ENCODE measurements at places on chromosomes 3 and 15. TPM values are rescaled to one million over a fixed set of nuclear protein-coding genes. Genes with fewer than 3 reads are reported as not detected.

The TLR9 gene
- 0.50 TPM for total RNA-seq

The PLA2G4D gene
- not detected for total RNA-seq

The MINAR1 gene
- 0.45 TPM for total RNA-seq

The CLDN18 gene
- 0.31 TPM for total RNA-seq

The GALNT15 gene
- 29.4 TPM for total RNA-seq

The CHRNB4 gene
- not detected for total RNA-seq

The CLSTN2 gene
- 225 TPM for total RNA-seq

The CSTA gene
- 5.8 TPM for total RNA-seq

The ASB14 gene
- not detected for total RNA-seq

The CYP1A2 gene
- not detected for total RNA-seq

The POLR2H gene
- 55.5 TPM for total RNA-seq

The SMAD6 gene
- total RNA-seq = 20.3 TPM

The MCF2L2 gene
- total RNA-seq = 1.1 TPM

The KBTBD12 gene
- 0.20 TPM for total RNA-seq

DNA sequence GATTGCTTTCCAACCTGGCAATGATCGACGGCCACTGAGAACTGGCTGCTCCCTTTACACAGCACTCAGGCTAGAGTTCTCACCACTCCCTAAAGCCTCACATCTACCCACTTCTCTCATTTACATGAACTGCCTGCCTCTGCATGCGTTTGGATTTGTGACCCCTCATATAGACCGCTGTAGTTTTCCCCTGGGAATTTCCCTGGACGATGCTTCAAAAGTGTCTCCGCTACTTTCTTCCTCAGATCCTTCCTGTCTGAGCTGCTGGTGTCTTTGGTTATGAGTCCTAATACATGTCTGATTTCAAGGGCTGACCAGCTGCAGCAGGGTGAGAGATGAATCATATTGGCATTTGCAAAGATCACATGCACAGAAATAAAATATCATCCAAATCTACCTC, 116.7 kb upstream of the ETV5 start:
- no peak overlapping the region for H3K27ac ChIP-seq
- no peak for DNase-seq
- no peaks in the 10 kb centered on the region for H3K27me3 ChIP-seq
- no peaks in the 10 kb centered on the region for H3K36me3 ChIP-seq
- H3K4me3 ChIP-seq = no peak overlapping the region

- no peak overlapping the region for H3K4me3 ChIP-seq
- no peak for DNase-seq
- no peaks in the 10 kb centered on the region for H3K36me3 ChIP-seq
- no peaks in the 10 kb centered on the region for H3K27me3 ChIP-seq
- H3K4me1 ChIP-seq = no peaks in the 10 kb centered on the region
Observed at GRCh38 chr3:46209746-46210470, 1.8 kb upstream of the CCR1 start.

DNA sequence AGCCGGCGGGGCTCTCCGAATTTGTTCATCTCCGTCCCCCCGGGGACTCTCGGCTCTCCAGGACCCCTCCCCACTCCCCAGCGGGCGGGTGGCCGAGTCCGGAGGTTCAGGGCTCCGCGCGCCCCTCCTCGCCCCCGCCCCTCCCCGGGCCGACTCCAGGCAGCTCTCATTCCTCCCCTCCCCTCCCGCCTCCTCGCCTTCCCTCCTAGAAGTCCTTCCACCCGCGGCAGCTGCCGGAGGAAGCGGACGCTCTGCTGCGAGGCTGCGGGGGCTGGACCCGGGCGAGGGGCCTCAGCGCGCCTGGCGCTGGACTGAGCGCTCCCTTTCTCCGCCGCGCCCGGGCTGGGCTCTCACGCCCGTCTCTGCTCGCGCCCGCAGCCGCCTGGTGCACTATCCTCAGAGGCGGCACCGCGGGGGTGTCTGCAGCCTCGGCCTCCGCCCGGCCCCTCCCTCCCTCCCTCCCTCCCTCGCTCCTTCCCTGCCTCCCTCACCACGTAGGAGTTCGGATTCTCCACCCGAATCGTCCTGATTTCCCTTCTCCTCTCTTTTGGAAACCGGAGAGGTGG, at the start of gene ROBO2:
ROBO2 (plus strand) TSS at position 494 of the 566 bp plus-strand sequence. CDS start 687 bp downstream, outside the sequence.
- peak within 1 kb of the TSS; percentile 94 for H3K27ac ChIP-seq
- peak within 1 kb of the TSS; percentile 40 for H3K4me3 ChIP-seq
- no peaks in the 10 kb centered on the region for H3K27me3 ChIP-seq
- DNase-seq = peak; percentile 73
- no peaks in the 10 kb centered on the region for H3K36me3 ChIP-seq

- no peaks in the 10 kb centered on the region for H3K27me3 ChIP-seq
- DNase-seq = no peak
- H3K36me3 ChIP-seq = no peaks in the 10 kb centered on the region
- peaks cover 16% of the 10 kb centered on the region for H3K4me1 ChIP-seq
- H3K4me3 ChIP-seq = no peak overlapping the region
- no peak overlapping the region for H3K27ac ChIP-seq
Observed at GRCh38 chr15:64502551-64502950, 42.2 kb downstream of the ZNF609 start.

DNA sequence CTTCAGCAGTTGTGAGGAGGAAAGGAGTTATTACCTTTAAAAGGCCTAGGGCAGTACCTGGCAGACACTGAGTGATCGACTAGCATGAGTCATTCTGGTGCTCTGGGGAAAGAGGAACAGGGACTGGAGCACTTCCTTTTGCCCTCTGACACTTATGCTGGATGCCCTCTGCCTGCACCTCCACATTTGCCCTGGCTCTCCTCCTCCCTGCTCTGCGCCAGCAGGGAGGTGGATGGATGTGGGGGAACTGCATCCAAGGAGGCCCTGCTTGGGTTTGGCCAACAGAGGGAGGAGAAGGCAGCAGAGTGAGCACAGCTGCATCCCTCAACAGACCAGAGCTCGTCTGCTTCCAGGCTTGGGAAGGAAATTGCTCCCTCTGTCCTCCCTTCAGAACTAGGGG, 75.0 kb downstream of the SEMA5B start:
- no peaks in the 10 kb centered on the region for H3K27me3 ChIP-seq
- H3K4me1 ChIP-seq = peaks cover 1% of the 10 kb centered on the region
- no peak overlapping the region for H3K4me3 ChIP-seq
- no peak for DNase-seq

DNA sequence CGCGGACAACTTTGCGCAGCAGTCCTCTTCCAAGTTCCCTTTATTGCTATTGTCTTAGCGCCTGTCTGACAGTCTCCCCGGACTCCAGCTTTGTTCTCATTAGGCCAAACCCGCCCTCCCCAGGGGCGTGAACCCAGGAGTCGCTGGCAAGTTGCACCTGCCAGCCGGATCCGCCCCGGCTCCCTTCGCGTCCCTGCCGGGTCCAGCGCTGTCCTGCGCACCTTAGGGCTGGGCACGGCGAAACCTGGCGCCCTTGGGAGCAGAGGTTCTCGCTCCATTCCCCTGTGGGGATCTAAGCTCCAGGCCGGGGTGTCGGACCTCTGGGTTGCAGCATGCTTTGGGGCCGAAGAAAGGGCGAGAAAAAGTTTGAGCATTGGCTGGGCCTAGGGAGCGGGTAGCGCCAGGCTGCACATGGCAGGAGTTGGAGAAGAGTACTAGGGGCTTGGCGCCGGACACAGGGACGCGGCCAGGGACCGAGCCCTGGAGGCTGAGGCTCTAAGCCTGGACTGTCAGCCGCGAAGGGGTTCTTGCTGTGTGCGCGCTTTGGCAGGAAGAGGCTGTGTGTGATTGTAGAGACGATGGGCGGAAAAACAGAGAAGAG, 335.1 kb upstream of the THRB start:
- DNase-seq = no peak
- no peaks in the 10 kb centered on the region for H3K27me3 ChIP-seq
- H3K36me3 ChIP-seq = no peaks in the 10 kb centered on the region
- H3K4me3 ChIP-seq = peak overlapping the region; percentile 38
- peaks cover 2% of the 10 kb centered on the region for H3K4me1 ChIP-seq
- no peak overlapping the region for H3K27ac ChIP-seq

- DNase-seq = no peak
- H3K4me1 ChIP-seq = peaks cover 13% of the 10 kb centered on the region
- no peaks in the 10 kb centered on the region for H3K27me3 ChIP-seq
- no peak overlapping the region for H3K4me3 ChIP-seq
- no peak overlapping the region for H3K27ac ChIP-seq
Observed at GRCh38 chr3:113231391-113231790, 20.0 kb downstream of the BOC start.

- no peaks in the 10 kb centered on the region for H3K27me3 ChIP-seq
- H3K27ac ChIP-seq = no peak overlapping the region
- no peak overlapping the region for H3K4me3 ChIP-seq
- H3K4me1 ChIP-seq = peaks cover 4% of the 10 kb centered on the region
Observed at GRCh38 chr3:86973440-86973839, 17.5 kb downstream of the VGLL3 start.

- DNase-seq = no peak
- H3K27me3 ChIP-seq = no peaks in the 10 kb centered on the region
- H3K4me3 ChIP-seq = no peak overlapping the region
- H3K4me1 ChIP-seq = no peaks in the 10 kb centered on the region
Observed at GRCh38 chr3:23741036-23741706, 64.6 kb upstream of the UBE2E1 start.

- H3K27ac ChIP-seq = no peak overlapping the region
- DNase-seq = no peak
- no peaks in the 10 kb centered on the region for H3K36me3 ChIP-seq
Observed at GRCh38 chr3:27200721-27201489, 168.3 kb downstream of the NEK10 start.

DNA sequence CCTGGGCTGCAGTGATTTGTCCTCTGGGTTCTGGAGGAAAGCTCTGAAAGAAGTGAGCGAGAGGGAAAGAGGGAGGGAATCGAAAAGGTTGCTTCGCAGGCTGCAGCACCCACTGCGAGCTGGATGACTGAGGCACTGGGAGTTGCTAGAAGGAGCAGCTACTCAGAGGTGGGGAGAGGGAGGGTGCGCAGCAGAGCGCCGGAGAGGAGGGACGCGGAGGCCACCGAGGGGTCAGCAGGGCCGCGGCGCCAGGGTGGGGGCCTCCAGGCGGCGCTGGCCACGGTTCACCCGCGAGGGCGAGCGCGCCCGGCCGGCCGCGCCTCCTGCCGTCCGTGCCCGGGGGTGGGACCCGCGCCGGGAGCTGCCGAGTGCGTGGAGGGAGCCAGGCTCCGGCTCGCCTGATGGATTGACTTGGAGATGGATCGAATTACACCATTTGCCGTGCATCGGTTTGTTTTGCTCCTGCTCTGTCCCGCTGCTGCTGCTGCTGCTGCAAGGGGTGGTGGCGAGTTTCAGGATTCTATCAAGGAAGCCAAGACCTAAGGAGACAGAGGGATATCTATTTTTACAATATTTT, at the start of gene SEMA6D:
SEMA6D (plus strand) TSS at position 470 of the 577 bp plus-strand sequence. CDS start 42,294 bp downstream, outside the sequence.
- peak within 1 kb of the TSS; percentile 95 for H3K27ac ChIP-seq
- peak; percentile 77 for DNase-seq
- peak within 1 kb of the TSS; percentile 69 for H3K4me3 ChIP-seq

- no peaks in the 10 kb centered on the region for H3K36me3 ChIP-seq
- no peak overlapping the region for H3K27ac ChIP-seq
- DNase-seq = no peak
- H3K4me1 ChIP-seq = no peaks in the 10 kb centered on the region
Observed at GRCh38 chr3:135248213-135248612, 453.2 kb downstream of the EPHB1 start.

GRCh38 chr3:178532476-178532875, 3.8 kb upstream of the KCNMB2 start:
- H3K4me1 ChIP-seq = peaks cover 2% of the 10 kb centered on the region

- peak; percentile 39 for DNase-seq
- H3K4me1 ChIP-seq = peaks cover 22% of the 10 kb centered on the region
Observed at GRCh38 chr3:125043599-125044151, 12.1 kb downstream of the HEG1 start.

GRCh38 chr15:77830051-77830468, 197.3 kb upstream of the LINGO1 start:
- H3K4me1 ChIP-seq = no peaks in the 10 kb centered on the region
- no peaks in the 10 kb centered on the region for H3K27me3 ChIP-seq
- no peaks in the 10 kb centered on the region for H3K36me3 ChIP-seq
- no peak overlapping the region for H3K27ac ChIP-seq
- no peak overlapping the region for H3K4me3 ChIP-seq

DNA sequence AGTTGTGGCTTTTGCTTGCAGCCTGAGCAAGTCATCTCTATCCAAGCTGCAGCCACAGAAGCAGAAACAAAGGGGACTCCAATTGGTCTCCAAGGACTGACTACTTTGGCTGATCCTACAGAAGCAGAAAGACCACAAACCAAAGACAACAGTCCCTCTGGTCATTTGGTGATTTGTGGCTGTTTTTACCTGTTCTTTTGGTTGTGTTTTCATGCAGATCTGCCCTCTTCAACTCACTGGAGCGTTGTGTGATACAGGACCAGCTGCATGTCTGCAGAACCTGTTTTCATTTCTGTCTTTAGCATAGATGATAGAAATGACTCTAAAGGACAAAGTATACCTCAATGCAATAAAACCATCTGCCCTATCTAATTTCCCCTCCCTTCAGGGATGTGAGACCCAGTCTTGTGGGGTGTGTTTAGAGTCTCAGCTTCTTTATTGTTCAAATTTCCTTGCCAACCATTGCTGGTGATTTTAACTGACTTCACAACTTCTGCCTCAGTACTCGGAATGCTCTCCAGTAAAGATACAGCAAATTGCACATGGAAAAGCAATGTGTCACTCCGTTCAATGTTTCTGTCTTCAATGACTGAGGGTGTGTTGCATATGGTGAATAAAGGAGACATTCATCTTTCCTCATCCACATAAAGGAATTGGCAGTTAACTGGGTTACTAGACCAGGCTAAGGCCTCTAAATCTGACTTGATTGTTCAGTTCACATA, 48.9 kb upstream of the SLC7A14 start:
- DNase-seq = no peak
- no peaks in the 10 kb centered on the region for H3K36me3 ChIP-seq
- no peak overlapping the region for H3K4me3 ChIP-seq
- no peak overlapping the region for H3K27ac ChIP-seq

GRCh38 chr15:22947101-22948000, 32.8 kb downstream of the CYFIP1 start:
- no peak overlapping the region for H3K4me3 ChIP-seq
- DNase-seq = no peak
- H3K27me3 ChIP-seq = no peaks in the 10 kb centered on the region
- peaks cover 19% of the 10 kb centered on the region for H3K4me1 ChIP-seq
- no peak overlapping the region for H3K27ac ChIP-seq

- H3K4me3 ChIP-seq = no peak overlapping the region
- no peaks in the 10 kb centered on the region for H3K4me1 ChIP-seq
- no peak for DNase-seq
- no peak overlapping the region for H3K27ac ChIP-seq
- no peaks in the 10 kb centered on the region for H3K27me3 ChIP-seq
Observed at GRCh38 chr3:106485217-106485616, 616.4 kb upstream of the CBLB start.

DNA sequence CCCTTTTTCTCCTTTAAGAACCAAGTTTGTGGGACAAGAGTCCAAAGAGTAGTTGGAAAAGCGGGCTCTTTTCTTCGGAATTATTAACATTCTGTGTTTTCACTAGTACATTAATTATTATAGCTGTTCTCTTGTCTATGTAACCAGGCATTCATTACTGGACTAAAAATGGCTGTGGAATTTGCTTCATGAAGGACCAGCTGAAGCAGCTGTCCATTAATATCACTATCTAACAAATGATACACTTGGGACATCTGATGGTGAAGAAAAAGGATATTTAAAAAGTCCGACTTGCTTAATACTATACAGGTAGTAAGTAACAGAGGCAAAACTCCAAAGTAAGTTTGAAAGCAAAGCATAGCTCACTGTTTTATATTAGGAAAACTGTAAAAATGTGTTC, 728.9 kb upstream of the DPPA4 start:
- DNase-seq = no peak
- H3K27ac ChIP-seq = no peak overlapping the region
- H3K4me3 ChIP-seq = no peak overlapping the region
- H3K4me1 ChIP-seq = peaks cover 3% of the 10 kb centered on the region
- H3K36me3 ChIP-seq = no peaks in the 10 kb centered on the region
- H3K27me3 ChIP-seq = no peaks in the 10 kb centered on the region

- no peaks in the 10 kb centered on the region for H3K36me3 ChIP-seq
- peak; percentile 24 for DNase-seq
- no peak overlapping the region for H3K27ac ChIP-seq
- peaks cover 2% of the 10 kb centered on the region for H3K4me1 ChIP-seq
Observed at GRCh38 chr15:58438956-58439355, 7.2 kb downstream of the LIPC start.
